ENCODE measurements at places on chromosomes 5 and 9.

DNA sequence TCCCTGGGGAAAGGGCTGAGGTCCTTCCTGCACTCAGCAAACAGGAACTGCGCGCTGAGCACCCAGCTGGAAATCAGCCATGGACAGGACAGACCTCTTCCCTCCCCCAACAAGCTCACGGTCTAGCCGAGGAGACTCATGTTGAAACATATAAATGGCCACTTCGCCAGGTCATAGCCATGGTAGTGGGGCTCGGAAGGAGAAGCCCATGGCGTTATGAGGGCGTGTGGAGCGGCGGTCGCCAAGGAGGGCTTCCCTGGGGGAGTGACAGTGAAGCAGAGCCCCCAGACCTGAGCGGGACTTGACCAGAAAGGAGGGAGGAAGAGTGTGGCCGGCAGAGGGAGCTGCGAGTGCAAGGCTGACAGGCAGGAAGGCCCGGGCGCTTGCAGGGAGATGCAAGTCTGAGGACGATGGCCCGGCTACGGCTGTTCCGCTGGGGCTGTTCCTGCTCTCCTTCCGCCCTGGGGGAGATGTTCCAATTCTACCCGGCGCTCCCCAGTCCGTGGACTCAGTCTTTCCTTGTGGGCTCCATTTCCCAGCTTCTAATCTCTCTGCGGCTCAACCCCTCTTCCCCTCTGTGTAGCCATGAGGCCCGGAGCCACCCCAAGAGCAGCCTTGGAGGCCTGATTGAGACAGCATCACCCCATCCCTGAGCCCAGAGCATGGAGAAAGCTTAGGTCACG lies 43.9 kb upstream of the PRRC2B start:
- DNase-seq = peak; percentile 98

DNA sequence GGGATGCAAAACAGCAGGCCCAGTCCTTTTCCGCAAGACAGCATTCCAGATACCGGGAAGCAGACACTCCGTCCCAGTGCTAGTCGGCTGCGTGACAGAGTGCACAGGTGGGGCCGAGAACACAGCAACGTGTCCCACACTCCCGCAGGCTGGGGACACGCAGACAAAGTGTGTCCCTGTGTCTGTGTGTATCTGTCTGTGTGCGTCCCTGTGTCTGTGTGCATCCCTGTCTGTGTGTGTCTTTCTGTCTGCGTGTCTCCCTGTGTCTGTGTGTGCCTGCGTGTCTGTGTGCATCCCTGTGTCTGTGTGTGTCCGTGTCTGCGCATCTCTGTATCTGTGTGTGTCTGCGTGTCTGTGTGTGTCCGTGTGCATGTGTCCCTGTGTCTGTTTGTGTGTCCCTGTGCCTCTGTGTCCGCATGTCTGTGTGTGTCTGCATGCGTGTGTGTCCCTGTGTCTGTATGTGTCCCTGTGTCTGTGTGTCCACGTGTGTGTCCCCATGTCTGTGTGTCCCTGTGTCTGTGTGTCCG lies 137.0 kb downstream of the MRPL36 start:
- DNase-seq = peak; percentile 5

DNA sequence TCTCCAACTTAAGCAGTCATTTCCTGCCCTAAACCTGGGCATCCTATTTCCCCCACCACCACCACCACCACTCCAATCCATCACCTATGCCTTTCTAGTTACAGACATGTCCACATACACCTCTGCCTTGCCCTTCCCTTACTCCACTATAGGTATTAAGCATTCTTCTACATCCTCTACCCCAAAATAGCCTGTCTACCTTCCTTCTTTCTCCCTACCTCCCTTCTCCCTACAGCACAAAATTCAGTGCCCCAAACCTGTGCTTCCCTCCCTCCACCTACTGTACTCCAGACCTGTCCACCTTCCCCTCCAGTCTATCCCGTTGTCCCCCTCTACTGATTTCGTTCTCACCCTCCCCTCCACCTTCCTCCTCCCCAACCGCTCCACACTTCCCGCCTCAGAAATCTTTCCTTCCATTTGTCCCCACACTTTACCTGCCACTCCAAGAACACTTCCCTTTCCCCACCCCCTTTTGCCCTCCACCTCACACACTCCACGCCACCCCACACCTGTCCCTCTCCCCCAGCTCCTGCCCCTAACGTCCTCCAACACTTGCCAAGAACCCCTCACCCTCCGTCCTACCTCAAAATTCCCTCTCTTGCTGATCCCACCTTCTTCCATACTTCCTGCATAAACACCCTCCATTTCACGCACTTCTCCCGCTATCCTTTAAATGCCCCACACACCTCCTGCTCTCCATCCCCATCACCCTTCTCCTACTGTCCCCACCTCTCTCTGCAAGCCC lies 1.6 kb downstream of the STRBP start:
- DNase-seq = no peak

- DNase-seq = no peak
Measured at GRCh38 chr5:109558364-109558763, 131.4 kb upstream of the MAN2A1 start.

DNA sequence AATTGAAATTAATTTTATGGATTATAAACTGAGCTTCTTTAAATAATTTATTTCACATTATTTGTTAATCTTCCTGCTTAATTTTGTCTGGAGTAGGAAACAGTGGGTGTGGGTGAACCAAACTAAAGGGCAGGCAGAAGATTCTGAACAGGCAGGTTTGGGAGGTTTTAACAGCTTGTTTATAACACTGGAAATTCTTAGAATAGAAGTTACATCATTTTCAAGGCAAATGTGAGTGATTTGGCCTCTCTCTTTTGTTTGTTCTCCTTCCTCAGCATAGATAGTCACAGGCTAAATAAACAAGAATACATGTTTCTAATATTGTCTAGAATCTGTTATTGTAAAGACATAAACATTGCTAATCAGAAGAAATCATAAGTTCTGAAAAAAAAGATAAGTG lies 970.9 kb upstream of the NUDT12 start:
- no peak for DNase-seq

DNA sequence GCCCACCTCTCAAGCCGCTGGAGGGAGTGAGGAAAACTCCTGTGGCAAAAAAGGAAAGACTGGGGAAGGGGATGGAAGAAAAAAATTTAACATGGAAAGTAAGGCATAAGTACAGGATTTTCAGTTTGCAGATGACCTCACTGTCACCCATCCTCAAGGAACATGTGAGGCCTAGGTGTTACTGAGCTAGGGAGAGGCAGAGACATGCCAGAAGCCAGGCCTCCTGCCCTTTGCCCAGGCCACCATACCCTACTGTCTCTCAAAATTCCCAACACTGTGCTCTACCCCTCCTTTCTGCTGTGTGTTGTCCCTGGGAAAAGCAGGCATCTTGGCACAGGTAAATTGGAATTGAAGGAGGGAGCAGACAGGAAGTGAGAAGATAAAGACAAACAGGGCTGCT lies 4.4 kb upstream of the MGAT1 start:
- no peak for DNase-seq

DNA sequence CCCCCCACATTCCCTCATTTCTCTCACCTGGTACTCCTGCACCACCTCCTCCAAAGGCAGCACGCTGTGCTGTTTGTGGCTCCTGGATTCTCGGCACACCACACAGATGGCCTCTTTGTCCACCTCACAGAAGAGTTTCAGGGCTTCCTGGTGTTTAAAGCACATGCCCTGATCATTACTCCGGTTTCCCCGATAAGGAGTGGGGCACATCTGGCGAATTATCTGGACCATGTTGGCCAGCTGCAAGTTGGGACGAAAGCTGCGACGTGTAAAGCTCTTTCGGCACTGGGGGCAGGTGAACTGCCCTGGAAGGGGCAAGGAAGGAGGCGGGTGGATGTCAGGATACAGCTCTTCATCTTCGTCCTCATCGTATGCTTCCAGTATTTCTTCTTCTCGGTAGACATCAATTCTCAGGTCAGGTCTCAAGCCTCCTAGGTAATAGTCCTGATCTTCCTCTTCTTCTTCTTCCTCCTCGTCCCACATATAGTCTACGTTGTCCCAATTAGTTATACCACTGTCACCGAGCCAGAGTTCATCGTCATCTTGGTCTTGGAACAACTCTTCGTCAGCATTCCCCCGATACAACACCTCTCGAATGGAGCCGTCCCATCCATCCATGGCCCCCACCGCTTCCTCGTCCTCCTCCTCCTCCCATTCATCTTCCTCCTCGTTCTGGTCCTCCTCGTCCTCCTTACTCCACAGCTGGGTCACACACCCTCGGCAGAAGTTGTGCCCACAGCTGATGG lies 796 bp downstream of the TRIM52 start:
- peak; percentile 24 for DNase-seq

DNA sequence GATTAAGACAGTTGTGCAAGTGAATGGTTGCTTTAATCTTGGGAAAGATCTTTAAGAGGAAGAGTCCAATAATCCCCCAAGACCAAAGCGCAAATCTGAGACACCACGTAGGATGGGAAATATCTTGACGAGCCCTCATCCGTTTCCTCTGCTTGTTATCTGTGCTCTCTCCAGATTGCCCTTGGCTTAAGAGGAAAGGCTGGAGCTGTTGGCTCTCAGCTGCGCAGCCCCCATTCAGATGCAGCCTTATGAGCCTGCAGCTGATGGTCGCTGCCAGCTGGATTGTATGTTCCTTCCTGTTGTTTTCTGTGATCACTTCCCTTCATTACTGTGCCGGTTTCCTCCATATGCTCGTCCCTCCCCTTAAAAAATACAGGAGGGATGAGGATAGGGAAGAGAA lies 47.7 kb downstream of the PWWP2A start:
- DNase-seq = no peak

DNA sequence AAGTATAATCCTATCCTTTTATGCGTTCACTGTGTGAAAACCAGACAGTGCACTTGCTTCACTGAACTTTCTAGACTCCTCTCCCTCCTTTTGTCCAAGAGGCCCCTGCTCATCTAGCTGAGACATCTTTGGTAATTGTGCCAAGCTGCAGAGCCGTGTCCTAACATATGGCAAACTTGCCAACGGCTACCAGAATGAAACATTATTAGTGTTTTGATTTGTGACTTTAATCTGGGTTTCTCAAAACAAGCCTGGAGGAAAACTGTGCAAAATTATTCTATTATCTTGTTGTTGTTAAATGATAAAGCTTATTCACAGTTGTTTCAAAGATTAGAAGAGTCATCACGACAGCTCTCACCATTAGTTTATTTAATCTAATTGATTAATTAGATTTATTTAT lies 79.0 kb upstream of the RETREG1 start:
- no peak for DNase-seq

DNA sequence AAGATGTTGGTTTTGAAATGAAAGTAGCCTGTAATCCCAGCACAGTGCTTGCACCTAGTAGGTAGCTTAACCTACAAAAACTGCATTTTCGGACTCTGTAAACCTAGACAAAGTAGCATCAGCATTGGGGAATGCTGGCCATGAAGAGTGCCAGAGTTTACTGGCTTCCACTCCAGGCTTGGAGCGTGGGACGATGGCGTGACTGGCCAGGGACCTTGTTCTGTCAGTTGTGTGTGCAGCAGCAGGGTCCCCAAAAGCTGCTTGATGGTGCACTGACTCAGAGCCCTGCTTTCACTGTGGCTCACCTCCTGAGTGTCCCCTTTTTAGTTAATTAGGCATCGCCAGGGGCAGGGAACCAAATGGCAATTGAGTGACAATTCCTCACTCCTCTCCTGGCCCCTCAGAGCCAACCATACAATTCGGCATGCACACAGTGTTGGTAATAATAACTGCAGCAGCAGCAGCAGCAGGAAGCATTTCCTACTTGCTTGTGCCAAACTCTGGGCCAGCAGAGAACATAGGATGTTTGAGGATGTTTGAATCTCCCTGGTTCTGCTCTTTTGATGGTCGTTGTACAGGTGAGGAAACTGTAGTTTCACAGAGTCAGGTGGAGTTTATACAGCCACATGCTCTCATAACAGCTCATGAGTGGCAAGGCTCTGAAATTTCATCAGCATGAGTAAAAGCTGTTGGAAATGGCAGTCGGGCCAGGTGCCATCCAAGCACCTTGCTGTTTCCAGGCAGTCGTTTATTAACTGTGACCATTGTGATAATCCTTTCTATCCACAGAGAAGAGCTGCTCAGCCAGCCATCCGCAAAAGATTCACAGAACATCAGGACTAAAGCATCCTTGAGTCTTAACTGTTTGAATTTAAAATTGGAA lies 4.2 kb downstream of the UBE2QL1 start:
- DNase-seq = no peak

GRCh38 chr5:83249156-83249555 lies 171.8 kb downstream of the XRCC4 start:
- no peak for DNase-seq

- DNase-seq = no peak
Measured at GRCh38 chr5:79771387-79771786, 81.8 kb downstream of the CMYA5 start.

All from lower leg skin (tissue), 4 donors.